ENCODE measurements at places on chromosomes 2 and 18.

DNA sequence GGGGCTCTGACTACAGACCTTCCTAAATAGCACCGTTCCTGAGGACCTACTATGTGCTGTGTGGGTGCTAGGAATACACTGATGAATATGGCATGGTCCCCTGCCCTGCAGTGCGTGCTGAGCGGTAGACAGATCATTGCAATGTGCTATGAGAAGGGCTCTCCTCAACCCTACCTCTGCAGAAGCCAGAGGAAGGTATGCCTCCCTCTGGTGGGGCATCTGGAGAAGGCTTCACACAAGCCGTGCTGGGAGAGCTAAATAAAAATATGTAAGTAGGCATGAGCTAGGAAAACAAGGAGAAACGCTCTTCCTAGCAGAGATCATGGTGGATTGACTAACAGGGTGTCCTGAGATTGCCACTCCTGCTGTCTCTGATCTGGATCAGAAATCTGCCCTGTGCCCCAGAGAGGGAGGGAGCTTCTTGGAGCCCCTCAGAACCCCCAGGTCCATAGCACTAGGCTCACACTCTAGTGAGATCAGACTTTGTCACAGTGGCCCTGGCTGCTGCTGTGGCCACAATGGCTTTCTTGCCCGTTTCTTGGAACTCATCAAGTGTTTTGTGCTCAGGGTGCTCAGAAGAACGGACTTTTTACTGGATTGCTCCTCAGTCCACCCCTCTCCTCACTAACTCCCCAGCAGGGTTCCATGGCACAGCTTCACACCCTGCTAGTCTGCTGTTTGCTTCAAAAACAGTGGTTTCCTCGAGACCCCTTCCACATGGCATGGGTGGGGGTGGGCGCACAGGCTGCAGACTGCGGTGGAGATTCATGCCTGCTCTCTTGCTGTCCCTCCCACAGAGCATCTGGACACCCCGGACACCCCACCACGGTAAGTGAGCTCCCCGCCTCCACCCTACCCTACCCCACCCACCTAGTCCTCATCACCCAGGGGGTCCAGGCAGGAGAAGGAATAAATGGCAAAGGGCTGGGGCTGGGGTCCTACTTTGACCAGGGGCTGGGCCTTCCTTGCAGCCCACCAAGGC, 14.2 kb downstream of the SIGLEC15 start:
- DNase-seq = no peak

- DNase-seq = no peak
These were observed 601.8 kb downstream of the LRP1B start for GRCh38 chr2:141528990-141529389.

DNA sequence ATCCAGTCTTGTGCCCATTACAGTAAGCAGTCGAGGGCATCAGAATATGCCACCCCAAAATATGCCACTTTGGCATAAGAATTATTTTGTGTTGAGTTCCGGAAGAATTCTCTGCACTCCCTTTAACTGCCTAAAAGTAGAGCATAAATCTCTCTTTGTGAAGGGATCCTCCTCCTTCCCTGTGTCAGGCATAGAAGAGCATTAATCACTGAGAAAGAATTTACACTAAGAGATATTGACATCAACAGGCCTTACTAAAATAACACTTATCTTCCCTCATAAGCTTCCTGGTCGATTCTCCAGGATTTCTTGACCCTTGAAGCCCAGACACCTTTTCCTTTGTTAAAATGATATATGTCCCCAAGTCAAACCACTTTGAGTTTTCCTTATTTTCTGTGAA, 27.6 kb upstream of the KYNU start:
- no peak for DNase-seq

DNA sequence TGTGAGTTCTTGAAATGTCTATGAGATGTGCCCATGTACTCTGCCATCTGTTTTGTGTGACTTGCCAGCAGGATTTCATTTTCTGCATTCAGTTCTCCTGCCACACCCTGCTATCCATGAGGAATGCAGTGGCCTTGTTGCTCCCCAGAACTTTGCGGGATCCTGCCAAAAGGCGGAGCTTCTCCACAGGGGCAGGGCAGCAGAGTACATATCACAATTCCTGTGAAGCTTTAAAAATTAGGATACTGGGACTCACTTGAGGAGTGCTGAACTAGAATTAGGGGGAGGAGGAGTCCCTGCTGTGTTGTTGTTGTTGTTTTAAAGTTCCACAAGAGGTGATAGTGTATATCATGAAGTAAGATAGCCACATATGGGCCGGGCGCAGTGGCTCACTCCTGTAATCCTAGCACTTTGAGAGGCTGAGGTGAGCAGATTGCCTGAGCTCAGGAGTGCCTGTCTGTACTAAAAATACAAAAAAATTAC, 76.4 kb downstream of the TANC1 start:
- DNase-seq = no peak
